NCI-H2081 treated with DMSO at 0.1 percent for 48 hours (cell line): ENCODE measurements at places on chromosomes 12 and 14.

- DNase-seq: no peak
Observed at GRCh38 chr12:57811028-57811755, 7.3 kb downstream of the AVIL start.

- no peak for DNase-seq
Observed at GRCh38 chr14:68623307-68623706, 169.6 kb downstream of the ZFP36L1 start.

GRCh38 chr14:34619471-34619870 lies 10.5 kb downstream of the SNX6 start:
- no peak for DNase-seq

DNA sequence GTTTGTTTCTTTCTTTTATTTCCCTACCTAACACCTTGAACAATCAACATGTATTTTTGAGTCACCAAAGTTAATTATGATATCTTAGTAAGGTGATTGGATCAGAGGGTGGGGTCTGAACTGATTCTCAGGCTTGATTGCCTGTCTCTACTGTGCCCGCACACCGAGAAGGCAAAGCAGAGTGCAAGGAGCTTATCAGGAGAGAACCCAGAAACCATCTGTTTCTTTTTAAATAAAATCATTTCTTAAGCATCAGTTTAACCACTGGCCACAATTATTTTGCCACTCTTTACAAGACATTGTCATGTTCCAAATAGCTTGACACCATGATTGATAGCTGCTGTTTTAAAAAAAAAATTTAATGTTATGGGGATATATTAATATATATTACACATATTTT lies 3.1 kb downstream of the GARIN2 start:
- DNase-seq: no peak

DNA sequence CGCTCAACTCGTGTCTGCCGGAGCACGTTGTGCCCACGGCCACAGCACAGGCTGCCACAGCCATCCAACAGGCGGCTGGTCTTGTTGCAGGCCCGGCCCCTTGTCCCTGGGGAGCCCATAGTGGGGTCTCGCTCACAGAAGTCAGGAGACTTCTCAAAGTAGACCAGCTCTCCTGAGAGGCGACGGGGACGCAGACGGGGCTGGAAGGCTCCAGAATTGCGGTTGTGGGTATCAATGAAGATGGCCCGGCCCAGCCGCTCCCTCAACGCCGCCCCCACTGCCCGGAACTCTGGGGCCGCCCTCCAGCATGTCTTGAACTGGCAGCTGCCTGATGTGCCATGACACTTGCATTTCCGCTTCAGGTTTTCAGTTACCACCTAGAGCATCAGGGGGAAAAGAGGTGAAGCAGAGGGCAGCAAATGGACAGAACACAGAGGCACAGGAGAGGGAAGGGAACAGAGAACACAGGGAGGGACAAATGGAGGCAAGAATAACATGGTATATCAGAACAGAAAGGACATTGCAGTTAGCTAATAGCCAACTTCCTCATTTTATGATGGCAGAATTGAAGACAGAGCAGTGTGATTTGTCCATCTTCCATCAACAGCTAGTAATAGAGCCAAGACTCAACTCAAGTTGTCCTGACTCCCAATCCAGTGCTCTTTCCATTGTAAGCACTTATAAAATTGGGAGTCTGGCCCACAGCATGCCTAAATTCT lies 5.2 kb downstream of the WNT10B start:
- no peak for DNase-seq

DNA sequence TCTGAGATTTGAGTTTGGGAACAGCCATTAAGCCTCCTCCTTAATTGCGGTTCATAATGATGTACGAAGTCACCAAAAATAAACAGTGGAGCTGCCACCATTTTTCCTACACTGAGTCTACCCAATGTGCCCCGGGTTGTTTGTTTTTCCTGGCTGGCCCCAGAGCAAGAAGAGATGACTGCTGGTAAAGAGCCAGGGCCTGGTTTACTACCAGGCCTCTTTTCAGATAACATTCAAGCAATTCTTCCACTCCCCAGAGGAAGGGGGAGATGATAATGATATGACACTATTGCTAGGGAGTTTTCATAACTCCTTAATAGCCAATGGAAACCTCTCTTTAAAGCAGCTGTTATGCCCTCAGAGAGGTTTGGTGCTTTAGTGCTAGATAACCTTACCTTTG lies 42.3 kb downstream of the BRAP start:
- no peak for DNase-seq

- DNase-seq: no peak
Observed at GRCh38 chr12:32032205-32032810, 73.1 kb downstream of the RESF1 start.

DNA sequence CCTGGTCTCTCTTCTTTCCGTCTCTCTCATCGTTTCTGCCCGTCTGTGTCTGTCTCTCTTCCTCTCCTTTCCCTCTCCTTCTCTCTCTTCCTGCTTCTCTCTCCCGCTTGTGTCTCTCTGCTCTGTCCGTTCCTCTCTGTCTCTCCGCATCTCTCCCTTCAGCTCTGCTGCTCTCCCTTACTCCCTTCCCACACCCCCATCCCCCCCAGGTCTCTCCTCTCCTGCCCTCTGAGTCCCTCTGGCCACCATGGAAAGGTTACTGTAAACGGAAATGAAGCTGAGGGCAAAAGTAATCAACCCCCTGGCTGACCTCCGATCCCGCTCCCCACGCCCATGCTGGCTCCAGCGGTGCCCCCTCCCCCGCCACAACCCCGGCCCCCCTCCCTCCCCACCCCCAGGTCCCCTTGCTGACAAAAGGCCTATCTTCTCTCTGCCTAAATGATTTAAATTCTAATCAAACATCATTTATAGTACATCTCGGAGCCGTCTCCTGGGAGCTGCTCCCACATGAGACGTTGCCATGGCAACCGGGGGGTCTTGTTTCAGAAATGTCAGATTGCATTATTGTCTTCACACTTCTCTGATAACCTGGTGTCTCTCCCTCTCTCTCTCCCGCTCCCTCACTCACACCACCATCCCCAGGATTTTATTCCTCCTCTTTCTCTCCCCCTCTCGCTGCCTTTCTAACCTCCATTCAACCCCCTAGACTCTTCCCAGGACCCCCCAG lies 203.8 kb downstream of the RBM19 start:
- DNase-seq: no peak

- DNase-seq: no peak
Observed at GRCh38 chr12:114275932-114276785, 129.8 kb downstream of the TBX5 start.

GRCh38 chr12:25004447-25004846 lies 55.5 kb upstream of the BCAT1 start:
- no peak for DNase-seq

DNA sequence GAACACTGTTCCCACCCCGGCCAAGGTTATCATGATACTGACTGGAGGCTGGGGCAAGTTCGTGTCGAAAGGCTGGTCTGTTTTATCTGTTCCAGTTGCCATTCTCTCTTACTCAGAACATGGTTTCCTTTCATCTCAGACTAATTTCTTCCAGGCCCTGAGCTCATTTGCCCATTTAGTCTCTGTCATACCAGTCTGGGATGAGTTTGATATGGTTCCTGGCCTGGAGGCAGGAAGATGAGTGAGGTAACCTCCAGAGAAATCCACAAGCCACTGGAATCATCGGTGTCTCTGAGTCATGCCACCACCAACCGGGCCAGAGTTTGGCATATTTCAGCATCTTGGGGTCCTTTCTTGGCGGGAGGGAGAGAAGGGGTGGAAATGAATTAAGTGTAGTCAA lies 114.7 kb downstream of the NTF3 start:
- no peak for DNase-seq

- DNase-seq: no peak
Observed at GRCh38 chr14:102464846-102465341, 44.7 kb downstream of the ANKRD9 start.

DNA sequence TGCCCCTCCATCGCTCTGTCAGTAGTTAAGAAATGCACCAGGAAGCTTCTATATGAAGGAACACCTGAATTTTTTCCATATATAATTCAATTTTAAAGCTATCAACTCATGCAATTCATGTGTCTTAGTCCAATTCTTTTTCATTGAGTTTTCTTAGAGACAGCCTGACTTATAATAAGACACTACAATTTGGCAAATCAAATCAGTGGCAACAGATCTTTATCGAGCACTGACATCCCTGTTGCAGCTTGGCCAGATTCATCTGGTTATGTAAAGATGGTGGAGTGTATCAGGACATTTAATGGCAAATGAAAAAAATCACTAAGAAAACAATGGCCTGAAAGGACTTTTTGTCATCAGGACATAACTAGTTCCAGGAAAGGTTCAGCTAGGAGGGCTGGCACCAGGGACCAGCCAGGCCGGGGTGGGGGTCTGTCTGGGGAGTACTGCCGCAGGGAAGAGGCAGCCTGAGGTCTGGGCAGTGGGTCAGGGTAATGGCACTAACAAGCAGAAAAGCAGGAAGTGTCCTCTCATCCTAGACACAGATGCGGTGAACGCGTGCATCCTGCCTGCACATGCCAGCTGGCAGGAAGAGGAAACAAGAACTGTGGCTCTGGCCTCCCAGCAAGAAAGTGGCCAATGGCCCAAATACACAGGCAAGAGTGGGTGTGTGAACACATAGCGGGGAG lies 100.5 kb upstream of the LMNTD1 start:
- DNase-seq: no peak

DNA sequence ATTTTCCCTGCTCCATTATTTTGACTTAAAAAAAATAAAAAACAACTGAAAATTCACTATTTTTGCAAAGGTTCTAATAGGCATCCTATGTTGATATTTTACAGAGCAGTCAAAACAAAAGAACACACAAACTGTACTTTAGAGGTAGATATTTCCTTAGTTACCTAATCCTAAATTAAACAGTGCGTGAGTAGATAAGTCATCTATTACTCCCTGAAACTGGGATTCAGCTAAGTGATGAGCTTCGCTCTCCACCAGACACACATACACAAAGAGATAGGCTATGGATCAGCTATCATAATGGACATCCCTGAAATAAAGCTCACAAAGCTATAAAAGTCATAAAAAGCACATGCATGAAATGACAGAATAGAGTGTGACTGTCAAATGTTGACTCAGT lies 398.7 kb downstream of the SOX5 start:
- DNase-seq: no peak

- no peak for DNase-seq
Observed at GRCh38 chr14:58414845-58415244, 12.5 kb downstream of the TIMM9 start.

GRCh38 chr12:50014342-50014741 lies 11.0 kb downstream of the RACGAP1 start:
- no peak for DNase-seq

GRCh38 chr14:89418976-89419375 lies 1.9 kb upstream of the FOXN3 start:
- no peak for DNase-seq

DNA sequence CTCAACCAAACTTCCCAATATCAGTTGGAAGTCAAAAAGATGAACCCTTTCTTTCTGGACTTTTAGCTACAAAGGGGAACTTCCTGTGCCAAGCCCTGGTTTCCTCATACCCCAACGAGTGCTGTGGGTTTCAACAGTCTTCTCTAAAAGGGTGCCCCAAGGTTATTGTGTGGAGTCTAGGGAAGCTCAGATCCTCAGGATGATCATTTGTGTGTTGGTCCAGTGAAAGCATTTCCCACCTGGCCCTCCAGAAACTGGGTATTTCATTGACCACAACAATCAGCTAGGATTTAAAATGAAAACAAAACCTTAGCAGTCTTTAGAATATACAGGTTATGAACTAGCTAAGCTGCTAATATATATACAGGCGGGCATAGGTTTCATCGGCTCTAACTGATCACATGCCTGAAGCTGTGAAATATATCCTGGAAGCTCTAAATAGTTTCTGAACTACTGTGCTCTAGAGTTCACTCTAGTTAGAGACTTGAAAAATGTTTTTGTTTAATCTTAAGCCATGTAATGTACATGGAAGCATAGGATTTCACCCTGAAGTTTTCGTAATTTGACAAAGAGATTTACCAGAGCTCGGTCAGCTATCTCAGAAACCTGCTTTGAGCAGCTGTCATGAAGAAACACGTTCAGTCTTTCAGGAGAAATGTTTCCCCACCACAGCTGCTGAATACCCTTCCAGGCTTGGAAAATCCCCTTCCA lies 29.6 kb downstream of the P2RX4 start:
- DNase-seq: no peak

DNA sequence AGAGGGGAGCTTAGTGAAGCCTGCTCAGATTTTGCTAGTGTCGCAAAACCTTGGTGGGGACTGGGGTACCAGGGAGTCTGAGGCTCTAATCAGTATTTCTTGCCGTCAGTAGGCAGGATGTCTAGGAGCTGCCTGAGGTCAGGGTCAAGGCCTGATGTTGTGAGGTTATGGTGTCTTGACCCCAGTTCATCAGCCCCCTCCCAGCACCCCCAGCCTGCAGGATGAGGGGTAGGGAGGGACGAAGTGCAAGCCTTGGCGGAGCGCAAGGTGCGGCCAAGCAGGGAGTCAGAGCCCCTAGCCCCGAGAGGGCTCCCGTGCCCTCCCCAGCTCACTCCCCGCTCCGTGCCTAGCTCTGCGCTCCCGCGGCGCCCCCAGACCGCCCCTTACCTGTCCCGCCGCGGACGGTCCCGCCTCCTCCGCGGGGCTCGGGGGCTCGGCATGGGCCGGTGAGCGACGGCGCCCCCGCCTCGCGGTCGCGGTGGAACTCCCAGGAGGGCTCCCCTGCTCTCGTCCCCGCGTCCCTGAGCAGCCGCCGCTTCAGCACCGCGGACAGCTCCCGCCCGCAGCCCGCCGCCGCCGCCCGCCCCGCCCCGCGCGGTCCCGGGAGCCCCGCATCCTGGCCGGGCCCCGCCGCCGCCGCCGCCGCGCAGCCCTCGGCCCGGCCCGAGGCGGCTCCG lies 347 bp downstream of the SYNDIG1L start:
- no peak for DNase-seq

- DNase-seq: no peak
Observed at GRCh38 chr14:90534091-90534837, 137.4 kb downstream of the CALM1 start.

GRCh38 chr12:89180496-89180895 lies 171.8 kb downstream of the DUSP6 start:
- DNase-seq: no peak

- peak; percentile 64 for DNase-seq
Observed at GRCh38 chr14:93115069-93115820, 480 bp downstream of the ITPK1 start.

DNA sequence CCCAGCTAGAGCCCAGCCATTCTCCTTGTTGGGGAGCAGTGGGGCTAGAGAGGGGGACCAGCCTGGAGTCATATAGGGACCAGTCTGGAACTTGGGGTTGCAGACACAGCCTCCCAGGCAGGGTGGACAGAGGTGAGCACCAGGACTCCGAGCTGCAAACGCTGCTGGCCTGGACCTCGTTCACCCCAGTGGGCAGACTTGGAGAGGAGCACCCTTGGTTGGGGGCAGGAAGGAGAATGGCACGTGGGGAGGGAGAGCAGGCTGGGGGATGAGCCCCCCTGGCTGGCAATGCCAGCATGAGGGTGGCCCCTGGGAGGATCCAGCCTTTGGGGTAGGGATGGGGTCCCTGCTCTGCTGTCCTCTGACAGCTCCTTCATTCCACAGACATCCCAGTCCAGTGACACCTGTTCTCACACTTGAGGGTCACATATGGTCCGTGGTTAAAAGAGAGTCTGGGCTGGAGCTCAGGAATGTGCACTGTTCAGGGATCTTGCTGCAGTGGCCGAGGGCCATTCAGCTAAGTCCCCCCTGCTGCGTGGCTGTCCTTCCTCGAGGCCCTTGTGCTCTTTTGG lies 2.8 kb downstream of the LBHD2 start:
- DNase-seq: no peak

- DNase-seq: no peak
Observed at GRCh38 chr12:80186727-80187217, 87.4 kb downstream of the OTOGL start.
